ENCODE measurements at places on chromosomes 16 and 17.

DNA sequence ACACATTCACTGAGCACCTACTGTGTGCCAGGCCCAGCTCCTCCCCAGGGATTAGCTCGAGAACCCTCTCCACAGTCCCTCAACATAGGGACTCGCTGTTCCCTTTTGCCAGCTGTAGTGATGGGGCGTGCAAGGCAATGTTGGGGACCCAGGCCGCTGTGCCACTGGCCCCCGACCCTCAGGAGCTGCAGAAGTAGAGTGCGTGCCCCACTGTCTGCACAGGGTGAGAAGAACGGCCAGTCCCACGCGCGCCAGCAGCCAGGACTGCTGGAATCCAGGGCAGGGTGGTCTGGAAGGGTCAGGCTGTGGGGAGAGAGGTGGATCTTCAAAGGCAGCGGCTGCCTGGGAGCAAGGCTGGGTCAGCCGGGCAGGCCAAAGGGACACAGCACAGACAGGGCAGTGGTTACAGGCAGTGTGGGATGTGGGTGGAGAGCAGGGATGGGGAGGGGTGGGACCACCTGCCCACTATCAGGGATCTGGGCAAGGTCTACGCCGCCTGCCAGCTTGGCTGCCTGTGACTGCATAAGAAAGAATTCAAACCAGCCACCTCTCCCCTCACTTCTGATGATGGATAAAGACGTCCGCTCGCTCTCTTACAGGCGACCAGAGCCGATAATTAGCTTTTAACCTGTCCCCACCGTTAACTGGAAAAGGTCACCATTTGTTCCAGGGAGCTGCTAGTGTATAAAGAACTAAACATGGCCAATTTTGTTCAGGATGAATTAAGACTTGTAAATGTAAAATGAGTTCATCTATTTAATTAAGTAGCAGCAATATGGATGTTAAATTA is 86.7 kb upstream of the GSE1 start:
- no peak for DNase-seq

DNA sequence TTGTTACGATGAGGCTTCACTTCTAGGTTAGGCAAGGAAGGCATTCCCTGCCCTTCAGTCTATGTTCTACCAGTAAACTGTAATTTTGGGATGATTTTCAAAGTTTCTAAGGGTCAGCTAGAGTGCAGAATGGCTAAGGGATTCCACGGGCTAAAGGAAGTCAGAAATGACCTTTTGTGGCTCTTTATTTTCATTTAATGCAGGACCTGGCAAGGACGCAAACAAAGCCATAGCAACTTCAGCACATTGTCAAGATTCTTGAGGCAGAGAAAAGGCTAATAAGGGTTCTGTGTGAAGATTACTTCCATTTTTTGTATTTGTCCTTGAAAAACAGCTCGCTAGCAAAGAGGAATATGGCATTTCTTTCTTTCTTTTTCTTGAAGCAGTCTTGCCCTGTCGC is 76.6 kb downstream of the STX8 start:
- DNase-seq: no peak

DNA sequence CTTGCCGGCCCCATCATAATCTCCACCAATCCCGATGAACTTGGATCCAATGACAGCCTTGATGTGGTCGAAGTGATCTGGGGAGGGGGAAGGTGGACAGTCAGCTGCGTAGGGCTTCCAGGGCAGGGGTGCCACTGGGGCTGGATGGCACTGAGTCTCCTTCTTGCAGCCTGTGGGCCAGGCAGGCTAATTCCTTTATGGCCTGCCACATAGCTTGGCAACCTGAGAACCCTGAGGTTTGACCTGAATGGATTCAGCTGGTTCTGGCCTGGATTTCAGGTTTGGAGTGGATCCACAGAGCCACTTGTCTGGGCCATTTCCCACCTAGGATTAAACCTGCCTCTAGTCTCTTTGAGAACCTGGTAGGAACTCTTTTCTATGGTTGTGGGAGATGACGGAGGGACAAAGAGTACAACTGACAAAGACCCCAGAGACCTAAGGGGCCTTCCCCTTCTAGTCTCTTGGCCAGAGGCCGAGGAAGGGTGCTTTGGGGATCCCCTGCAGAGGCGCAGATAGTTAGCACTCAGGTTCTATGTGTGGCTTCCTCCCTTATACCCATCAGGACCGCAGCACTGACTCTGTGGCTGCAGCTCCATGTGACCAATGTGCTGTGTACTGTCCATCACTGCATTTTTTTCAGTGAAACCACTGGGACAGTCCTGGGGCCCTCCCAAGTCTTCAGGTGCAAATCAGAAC is 9.2 kb upstream of the DPEP3 start:
- DNase-seq: no peak

GRCh38 chr17:14329900-14330491 is 29.1 kb downstream of the HS3ST3B1 start:
- no peak for DNase-seq
